RPMI7951 (cell line): ENCODE measurements at places on chromosomes 5 and 9.

- no peak for DNase-seq
Observed at GRCh38 chr9:33818167-33818846, 1.3 kb downstream of the UBE2R2 start.

- DNase-seq = no peak
Observed at GRCh38 chr9:8889100-8889499, 1089.5 kb upstream of the DMAC1 start.

GRCh38 chr9:107539427-107540163 is 50.0 kb upstream of the KLF4 start:
- DNase-seq = no peak

DNA sequence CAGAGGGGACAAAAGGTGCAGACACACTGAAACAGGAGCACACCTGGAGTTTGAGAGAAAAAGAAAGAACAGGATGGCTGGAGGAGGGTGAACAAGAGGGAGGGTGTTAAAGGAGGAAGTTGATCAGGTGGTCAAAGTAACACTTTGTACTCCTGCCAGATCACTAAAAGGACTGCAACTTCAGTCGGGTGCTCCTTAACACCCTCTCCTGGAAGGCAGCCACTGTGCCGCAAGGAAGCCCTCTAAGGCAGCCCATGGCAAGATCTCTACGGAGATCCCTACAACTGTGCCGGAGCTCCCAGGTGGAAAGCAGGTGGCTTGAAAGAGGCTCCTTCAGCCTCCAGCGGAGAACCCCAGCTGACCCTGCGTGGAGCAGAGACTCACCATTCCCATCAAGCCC is 124.4 kb upstream of the MSX2 start:
- no peak for DNase-seq

DNA sequence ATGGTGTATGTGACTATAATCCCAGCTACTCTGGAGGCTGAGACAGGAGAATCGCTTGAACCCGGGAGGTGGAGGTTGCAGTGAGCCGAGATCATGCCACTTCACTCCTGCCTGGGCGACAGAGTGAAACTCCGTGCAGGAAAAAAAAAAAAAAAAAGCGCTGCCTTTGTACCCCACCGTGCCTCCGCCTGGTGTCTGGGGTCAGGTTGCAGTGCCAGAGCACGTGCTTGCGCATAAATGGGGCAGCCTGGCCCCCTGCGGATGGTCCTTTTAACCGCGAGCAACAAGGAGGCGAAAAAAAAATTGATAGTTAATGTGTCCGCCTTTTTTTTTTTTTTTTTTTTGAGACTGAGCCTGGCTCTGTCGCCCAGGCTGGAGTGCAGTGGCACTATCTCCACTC is 6.3 kb upstream of the CCNB1 start:
- no peak for DNase-seq

GRCh38 chr9:116555119-116555518 is 132.0 kb upstream of the TRIM32 start:
- DNase-seq = no peak

DNA sequence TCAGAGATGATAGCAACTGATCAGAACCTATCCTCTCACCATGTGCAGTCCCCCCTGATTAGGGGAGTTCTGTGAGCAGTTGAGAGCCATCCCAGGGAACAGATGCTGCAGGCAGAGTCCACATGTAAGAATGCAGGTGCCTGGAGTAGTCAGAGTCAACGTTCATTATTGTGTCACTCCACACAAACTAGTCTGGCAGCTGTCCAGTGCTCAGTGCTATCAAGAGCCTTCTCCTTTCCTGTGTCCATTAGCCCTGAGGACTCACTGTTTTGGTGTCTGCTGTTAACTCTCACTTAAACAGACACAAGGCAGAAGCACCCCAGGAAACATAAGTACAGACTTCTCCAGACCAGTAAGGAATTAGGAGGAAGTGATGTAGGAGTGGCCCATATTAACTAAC is 2.5 kb downstream of the SH3TC2 start:
- peak; percentile 88 for DNase-seq

DNA sequence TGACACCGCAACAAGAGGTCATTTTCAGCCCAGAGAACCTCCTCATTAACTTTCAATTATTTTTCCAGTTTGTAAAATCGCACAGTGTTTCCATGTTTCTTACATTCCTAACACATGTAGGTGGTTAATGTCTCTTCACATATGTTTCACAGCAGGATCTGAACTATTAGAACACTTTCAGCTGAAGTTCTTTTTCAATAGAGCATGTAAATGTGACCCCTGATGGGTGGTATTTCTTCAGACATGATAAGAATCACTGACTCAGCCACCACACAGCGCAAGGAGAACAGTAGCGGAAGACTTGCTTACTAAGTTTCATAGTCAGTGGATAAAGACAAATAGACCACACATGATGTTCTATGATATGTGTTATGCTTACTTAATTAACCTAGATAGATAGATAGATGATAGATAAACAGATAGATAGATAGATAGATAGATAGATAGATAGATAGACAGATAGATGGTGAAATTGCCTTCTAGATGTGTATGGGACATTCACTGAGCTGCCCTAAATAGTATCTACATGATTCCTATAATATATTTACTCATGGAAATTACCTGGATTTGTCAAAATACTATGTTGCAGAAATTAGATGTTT is 1992.1 kb upstream of the NUDT12 start:
- DNase-seq = no peak

DNA sequence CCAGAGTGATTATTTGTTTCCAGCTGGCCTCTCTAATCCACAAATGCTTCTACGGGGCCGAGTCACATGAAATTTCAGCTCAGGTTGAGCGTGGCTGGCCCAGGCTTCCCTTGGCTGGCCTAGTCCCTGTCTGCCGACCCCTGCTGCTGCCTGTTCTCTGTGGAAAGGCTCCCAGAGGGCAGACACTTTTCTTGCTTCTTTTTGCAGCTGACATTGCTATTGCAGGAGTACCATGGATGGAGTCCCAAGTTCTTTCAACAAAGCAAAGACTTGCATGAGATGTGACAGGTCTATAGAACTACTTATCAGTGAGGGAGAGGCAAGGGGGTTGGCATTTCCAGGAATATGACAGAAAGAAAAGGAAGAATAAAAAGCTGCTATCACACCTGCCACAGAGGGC is 287.4 kb upstream of the ARRDC3 start:
- DNase-seq = no peak

DNA sequence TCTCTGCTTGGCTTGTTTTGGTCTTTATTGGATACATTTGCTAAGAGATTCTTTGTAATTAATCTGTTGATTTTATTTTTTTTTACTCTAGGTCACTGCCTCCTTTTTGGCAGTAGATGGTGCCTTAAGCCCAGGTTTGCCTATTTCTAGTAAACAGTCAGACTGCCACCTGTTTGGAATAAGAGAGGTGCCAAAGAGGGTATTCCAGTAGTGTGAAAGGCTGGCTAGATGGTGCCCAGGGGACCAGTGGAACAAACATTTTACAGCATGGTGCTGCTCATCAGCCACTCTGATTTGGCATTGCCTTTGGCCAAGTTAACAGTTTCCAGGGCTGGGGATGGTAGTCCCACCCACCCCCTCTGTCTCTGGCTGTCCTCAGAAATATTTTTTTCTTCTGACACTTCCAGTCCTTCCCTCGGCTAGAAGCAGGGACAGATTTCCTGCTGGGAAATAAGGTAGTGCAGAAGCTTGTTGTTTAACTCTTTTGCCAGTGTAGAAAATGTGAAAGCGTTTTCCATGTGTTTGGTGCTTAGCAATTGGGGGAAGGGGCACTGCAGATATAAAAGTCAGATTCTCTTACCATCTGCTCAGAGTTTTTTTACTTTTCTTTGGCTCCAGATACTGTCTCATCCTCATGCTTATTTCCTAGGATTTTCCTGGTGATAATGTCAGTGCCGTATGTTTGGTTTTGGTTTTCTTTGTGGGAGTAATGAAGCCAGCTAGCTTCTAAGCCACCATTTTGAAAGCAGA is 36.6 kb upstream of the FBXL7 start:
- peak; percentile 5 for DNase-seq
